ENCODE measurements at places on chromosomes 4 and X.

- no peaks in the 10 kb centered on the region for H3K36me3 ChIP-seq
- no peaks in the 10 kb centered on the region for H3K4me1 ChIP-seq
- no peak overlapping the region for H3K27ac ChIP-seq
- no peaks in the 10 kb centered on the region for H3K27me3 ChIP-seq
These were observed 101.3 kb downstream of the LARP1B start for GRCh38 chr4:128162434-128162833.

DNA sequence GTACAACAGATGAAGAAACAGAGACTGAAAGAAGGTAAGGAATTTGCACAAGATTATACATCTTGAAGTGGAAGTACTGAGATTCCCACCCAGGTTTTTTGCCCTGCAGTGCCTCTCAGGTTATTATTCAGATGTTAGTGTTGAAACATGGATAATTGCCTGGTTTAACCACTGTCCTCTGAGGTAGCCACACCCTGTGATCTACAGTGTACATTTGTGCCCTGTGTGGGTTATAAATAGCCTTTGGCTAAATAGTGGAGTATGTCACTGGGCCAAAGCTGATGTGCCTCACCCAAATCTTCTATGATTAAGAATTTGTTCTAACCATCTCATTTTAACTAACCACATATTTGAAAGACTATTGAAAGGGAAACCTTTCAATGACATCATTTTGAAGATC lies 5.4 kb upstream of the ASB5 start:
- H3K36me3 ChIP-seq, result no peaks in the 10 kb centered on the region
- H3K4me1 ChIP-seq, result no peaks in the 10 kb centered on the region
- peaks cover 8% of the 10 kb centered on the region for H3K27me3 ChIP-seq
- H3K27ac ChIP-seq, result no peak overlapping the region

DNA sequence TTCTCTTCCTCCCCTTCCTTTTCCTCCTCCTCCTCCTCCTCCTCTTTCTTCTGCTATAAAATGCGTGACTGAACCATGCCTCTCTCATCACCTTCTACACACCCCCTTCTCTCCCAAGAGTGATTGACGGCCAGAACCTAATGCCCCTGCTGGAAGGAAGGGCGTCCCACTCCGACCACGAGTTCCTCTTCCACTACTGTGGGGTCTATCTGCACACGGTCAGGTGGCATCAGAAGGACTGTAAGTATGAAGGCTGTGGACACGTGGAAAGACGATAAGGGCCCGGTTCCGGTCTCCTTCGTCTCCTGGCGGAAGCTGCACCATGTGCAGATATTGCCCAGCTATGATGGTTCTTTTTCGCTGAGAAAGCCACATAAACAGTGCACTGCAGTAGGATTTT lies 12.1 kb upstream of the ARSF start:
- no peak overlapping the region for H3K4me3 ChIP-seq
- peaks cover 6% of the 10 kb centered on the region for H3K27me3 ChIP-seq
- H3K27ac ChIP-seq, result no peak overlapping the region
- no peak for DNase-seq

DNA sequence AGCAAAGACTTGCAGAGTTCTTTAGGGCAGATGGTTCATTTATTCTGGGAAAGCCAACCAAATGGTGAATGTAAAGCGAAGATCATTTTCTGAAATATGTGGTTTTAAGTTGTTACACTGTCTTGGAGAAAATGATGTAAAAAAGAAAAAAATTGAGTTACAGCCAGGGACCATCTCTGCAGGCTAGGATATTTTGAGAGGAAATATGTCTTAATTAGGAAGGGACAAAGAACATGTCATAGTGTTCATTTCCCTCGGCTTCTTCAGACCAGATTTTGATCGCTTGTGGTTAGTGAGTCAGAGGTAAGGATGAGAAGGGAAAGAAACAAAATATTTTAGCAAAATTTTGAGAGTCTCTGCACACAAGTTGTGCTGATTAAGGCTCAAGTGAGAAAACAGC lies 59.0 kb upstream of the C1QTNF7 start:
- H3K4me1 ChIP-seq, result peaks cover 17% of the 10 kb centered on the region
- no peak overlapping the region for H3K4me3 ChIP-seq
- no peaks in the 10 kb centered on the region for H3K27me3 ChIP-seq
- no peak overlapping the region for H3K27ac ChIP-seq
- no peaks in the 10 kb centered on the region for H3K36me3 ChIP-seq
- no peak for DNase-seq

DNA sequence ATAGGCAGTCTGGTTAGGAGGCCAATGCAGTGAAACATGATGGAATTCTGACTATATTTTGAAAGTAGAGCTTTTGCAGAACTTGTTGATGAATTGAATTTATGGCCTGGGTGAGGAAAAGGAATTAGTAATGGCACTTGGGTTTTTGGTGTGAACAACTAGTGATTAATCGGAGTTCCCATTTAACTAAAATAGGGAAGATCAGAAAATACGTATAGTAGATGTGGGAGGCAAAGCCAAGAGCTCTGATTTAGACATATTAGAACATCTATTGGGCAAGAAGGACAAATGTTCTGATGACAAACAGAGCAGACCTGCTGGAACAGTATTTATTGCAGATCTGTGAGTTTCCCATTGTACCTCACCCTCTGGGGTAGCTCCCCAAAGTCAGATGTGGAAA lies 12.3 kb upstream of the NDP start:
- no peaks in the 10 kb centered on the region for H3K4me1 ChIP-seq
- no peak overlapping the region for H3K4me3 ChIP-seq

- no peak overlapping the region for H3K27ac ChIP-seq
- DNase-seq, result no peak
- H3K4me1 ChIP-seq, result no peaks in the 10 kb centered on the region
- no peak overlapping the region for H3K4me3 ChIP-seq
- no peaks in the 10 kb centered on the region for H3K36me3 ChIP-seq
These were observed 29.2 kb upstream of the AREG start for GRCh38 chr4:74415602-74416300.

- no peak overlapping the region for H3K27ac ChIP-seq
- no peaks in the 10 kb centered on the region for H3K36me3 ChIP-seq
- no peak overlapping the region for H3K4me3 ChIP-seq
- H3K27me3 ChIP-seq, result peaks cover 3% of the 10 kb centered on the region
- no peak for DNase-seq
These were observed 50.5 kb downstream of the SOD3 start for GRCh38 chr4:24845902-24846301.

- H3K4me3 ChIP-seq, result no peak overlapping the region
- H3K27ac ChIP-seq, result no peak overlapping the region
- H3K36me3 ChIP-seq, result no peaks in the 10 kb centered on the region
- H3K27me3 ChIP-seq, result peaks cover 10% of the 10 kb centered on the region
- no peak for DNase-seq
These were observed 61.5 kb downstream of the EDNRA start for GRCh38 chr4:147542229-147542990.

- H3K36me3 ChIP-seq, result no peaks in the 10 kb centered on the region
- no peaks in the 10 kb centered on the region for H3K4me1 ChIP-seq
- no peak overlapping the region for H3K27ac ChIP-seq
- no peak for DNase-seq
- H3K27me3 ChIP-seq, result no peaks in the 10 kb centered on the region
These were observed 115.0 kb downstream of the AGTR2 start for GRCh38 chrX:116285501-116285900.

GRCh38 chrX:10819973-10820372 lies 199.6 kb upstream of the MID1 start:
- no peaks in the 10 kb centered on the region for H3K27me3 ChIP-seq
- no peaks in the 10 kb centered on the region for H3K4me1 ChIP-seq
- no peaks in the 10 kb centered on the region for H3K36me3 ChIP-seq
- no peak overlapping the region for H3K27ac ChIP-seq
- no peak overlapping the region for H3K4me3 ChIP-seq

- H3K4me3 ChIP-seq, result no peak overlapping the region
- H3K4me1 ChIP-seq, result peaks cover 35% of the 10 kb centered on the region
- H3K27ac ChIP-seq, result no peak overlapping the region
- no peaks in the 10 kb centered on the region for H3K36me3 ChIP-seq
- no peaks in the 10 kb centered on the region for H3K27me3 ChIP-seq
These were observed 178.7 kb downstream of the KDR start for GRCh38 chr4:54946741-54947140.

DNA sequence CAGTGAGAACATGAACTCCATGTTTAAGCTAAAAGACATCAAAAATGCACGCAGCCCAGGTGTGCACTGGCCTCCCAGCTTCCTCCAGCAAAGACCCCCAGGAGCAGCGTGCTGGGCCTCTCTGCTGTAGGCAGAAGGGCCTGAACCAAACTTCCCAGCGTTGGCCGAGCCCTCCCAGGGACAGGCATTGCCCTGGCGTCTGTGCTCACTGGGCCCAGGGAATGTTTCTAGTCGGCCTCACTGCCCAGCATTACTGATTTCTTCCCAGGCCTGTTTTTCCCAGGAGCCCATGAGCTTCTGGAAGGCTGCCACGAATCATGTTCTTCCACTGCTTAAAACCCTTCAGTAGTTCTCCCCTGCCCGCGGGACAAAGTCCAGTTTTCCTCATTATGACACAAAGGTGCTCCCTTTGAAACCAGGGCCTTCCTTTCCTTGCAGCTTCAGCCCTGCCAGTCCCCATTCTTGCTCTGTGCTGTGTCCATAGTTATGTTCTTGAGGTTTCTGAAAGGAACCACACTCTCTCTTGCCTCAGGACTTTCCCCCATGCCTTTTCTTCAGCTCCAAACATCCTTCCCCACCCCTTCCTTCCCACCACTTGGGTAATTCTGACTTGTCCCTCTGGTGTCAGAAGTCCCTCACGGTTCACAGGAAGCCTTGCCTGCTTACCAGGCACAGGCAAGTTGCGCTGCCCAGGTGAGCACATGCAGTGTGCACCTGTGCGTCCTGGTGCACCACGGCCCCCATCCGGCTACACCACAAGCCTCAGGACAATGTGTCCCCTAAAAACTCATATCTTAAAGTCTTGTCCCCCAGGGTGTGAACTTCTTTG lies 93.4 kb upstream of the ENPP6 start:
- peaks cover 32% of the 10 kb centered on the region for H3K4me1 ChIP-seq
- H3K36me3 ChIP-seq, result no peaks in the 10 kb centered on the region
- peaks cover 3% of the 10 kb centered on the region for H3K27me3 ChIP-seq
- no peak overlapping the region for H3K4me3 ChIP-seq
- no peak for DNase-seq
- no peak overlapping the region for H3K27ac ChIP-seq

- no peak overlapping the region for H3K27ac ChIP-seq
- H3K4me3 ChIP-seq, result no peak overlapping the region
- no peaks in the 10 kb centered on the region for H3K4me1 ChIP-seq
- no peaks in the 10 kb centered on the region for H3K36me3 ChIP-seq
- no peak for DNase-seq
These were observed 14.9 kb downstream of the ZFP92 start for GRCh38 chrX:153426204-153426603.

GRCh38 chrX:153538424-153538823 lies 21.0 kb downstream of the ATP2B3 start:
- no peak for DNase-seq
- no peak overlapping the region for H3K4me3 ChIP-seq
- no peaks in the 10 kb centered on the region for H3K27me3 ChIP-seq
- no peaks in the 10 kb centered on the region for H3K4me1 ChIP-seq
- no peaks in the 10 kb centered on the region for H3K36me3 ChIP-seq

- no peak overlapping the region for H3K4me3 ChIP-seq
- no peak overlapping the region for H3K27ac ChIP-seq
- no peaks in the 10 kb centered on the region for H3K4me1 ChIP-seq
- H3K27me3 ChIP-seq, result no peaks in the 10 kb centered on the region
- H3K36me3 ChIP-seq, result no peaks in the 10 kb centered on the region
These were observed 194.7 kb upstream of the TLL1 start for GRCh38 chr4:165678236-165678935.

DNA sequence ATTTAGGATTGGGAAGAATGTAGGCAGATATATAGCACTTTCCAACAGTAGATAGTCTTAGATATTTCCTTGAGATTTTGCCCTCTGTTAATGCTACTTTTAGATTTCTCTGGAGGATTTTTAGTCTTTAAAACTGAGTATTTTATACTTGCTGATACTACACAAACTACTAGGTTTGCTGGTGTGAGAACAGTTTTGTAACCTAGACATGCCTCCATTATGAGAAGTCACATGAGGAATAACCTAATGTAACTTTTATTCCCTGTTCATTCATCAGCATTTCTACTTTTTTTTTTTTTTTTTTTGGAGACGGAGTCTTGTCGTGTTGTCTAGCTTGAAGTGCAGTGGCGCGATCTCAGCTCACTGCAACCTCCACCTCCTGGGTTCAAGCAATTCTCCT lies 137.2 kb downstream of the RAPGEF2 start:
- peaks cover 16% of the 10 kb centered on the region for H3K36me3 ChIP-seq
- H3K4me1 ChIP-seq, result peaks cover 25% of the 10 kb centered on the region
- H3K27me3 ChIP-seq, result no peaks in the 10 kb centered on the region
- DNase-seq, result no peak
- no peak overlapping the region for H3K27ac ChIP-seq

DNA sequence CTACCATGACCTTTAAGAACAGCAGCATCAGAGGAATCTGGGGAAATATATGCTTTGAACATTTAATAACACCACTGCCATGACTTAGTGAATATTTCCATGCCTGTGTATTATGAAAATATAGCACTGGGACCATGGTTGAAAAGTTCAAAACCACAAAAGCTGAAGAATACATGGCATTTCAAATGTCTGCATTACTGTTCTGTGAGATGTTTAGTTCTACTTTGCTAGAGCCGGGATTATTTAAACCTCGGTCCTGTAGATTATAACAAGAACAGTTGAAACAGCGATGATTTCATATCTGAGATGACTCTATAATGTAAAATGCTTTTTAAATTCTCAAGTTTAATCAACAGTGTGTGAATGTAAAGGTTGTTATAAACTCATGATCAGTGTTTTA lies 126.7 kb upstream of the AGA start:
- no peak overlapping the region for H3K4me3 ChIP-seq
- H3K36me3 ChIP-seq, result no peaks in the 10 kb centered on the region
- H3K4me1 ChIP-seq, result no peaks in the 10 kb centered on the region
- H3K27me3 ChIP-seq, result no peaks in the 10 kb centered on the region
- no peak for DNase-seq

GRCh38 chr4:2900741-2901140 lies 57.1 kb downstream of the ADD1 start:
- peak overlapping the region; percentile 32 for H3K27ac ChIP-seq
- peaks cover 9% of the 10 kb centered on the region for H3K4me1 ChIP-seq
- H3K4me3 ChIP-seq, result no peak overlapping the region
- no peak for DNase-seq
- H3K36me3 ChIP-seq, result peaks cover 34% of the 10 kb centered on the region

GRCh38 chr4:169164669-169165415 lies 105.9 kb downstream of the SH3RF1 start:
- H3K4me3 ChIP-seq, result no peak overlapping the region
- H3K4me1 ChIP-seq, result no peaks in the 10 kb centered on the region
- no peaks in the 10 kb centered on the region for H3K36me3 ChIP-seq
- no peak for DNase-seq
- H3K27me3 ChIP-seq, result peaks cover 3% of the 10 kb centered on the region

DNA sequence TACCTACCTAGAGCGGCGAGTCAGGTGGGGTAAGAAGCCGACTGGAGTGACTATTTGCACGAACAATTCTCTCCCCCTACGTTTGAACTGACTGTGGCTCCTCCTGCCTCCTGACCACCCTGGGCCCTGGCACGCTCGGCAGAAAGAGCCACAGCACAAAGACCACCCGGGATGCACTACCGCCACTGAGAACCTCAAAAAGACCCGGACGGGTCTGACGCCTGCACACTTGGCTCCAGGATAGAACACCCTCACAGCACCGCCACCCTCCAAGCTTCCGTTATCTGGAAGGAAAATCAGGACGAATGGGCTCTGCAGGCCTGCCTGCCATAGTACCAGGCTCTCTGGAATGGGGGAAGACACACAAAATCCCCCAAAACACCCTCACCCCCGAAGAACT lies 2.2 kb downstream of the LRPAP1 start:
- peaks cover 35% of the 10 kb centered on the region for H3K4me1 ChIP-seq
- peaks cover under 1% of the 10 kb centered on the region for H3K27me3 ChIP-seq
- no peak overlapping the region for H3K27ac ChIP-seq
- no peak for DNase-seq
- H3K4me3 ChIP-seq, result peak overlapping the region; percentile 100
- H3K36me3 ChIP-seq, result peaks cover 6% of the 10 kb centered on the region

- H3K27ac ChIP-seq, result no peak overlapping the region
- H3K27me3 ChIP-seq, result peaks cover 21% of the 10 kb centered on the region
- peaks cover 4% of the 10 kb centered on the region for H3K36me3 ChIP-seq
- no peak for DNase-seq
- no peaks in the 10 kb centered on the region for H3K4me1 ChIP-seq
These were observed 208.1 kb upstream of the PPP3CA start for GRCh38 chr4:101555341-101555880.

Data from activated naive CD4-positive, alpha-beta T cell treated with anti-CD3 and anti-CD28 coated beads for 36 hours (primary cell).